NCI-H446 (cell line): ENCODE measurements at places on chromosomes 16 and 17.

- no peak for DNase-seq
Observed at GRCh38 chr16:71387045-71387871, 28.7 kb downstream of the CALB2 start.

GRCh38 chr16:30837904-30838303 is 50.9 kb upstream of the ZNF629 start:
- no peak for DNase-seq

- DNase-seq = no peak
Observed at GRCh38 chr17:22278302-22279275, 586.3 kb downstream of the KCNJ18 start.

DNA sequence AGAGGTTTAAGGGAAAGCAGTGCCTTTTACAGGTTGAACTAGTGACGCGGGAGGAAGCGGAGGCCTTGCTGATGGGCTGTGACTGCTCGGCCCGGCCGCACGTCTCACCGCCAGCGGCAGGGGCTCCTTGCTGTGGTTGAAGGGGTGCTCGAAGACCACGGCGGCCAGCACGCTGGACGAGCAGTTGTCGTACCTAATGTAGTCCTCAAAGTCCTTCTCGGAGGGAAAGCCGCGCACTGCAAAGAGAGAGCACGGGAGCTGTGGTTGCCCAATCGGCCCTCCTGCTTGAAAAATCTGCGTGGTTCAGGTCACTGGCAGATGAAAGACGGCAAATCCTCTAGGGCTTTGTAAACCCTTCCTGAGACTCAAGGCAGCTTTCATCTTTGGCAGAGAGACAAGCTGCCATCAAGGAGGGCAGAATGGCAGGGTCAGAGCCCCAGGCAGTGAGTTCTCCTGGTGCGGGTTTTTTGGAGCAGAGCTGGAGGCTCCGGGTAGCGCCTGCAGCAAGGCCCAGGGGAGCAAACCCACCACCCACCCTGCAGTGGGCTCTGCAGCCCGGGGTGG is 16.1 kb downstream of the ABCA3 start:
- DNase-seq = no peak

GRCh38 chr17:40735016-40735415 is 20.1 kb downstream of the KRT25 start:
- DNase-seq = no peak

DNA sequence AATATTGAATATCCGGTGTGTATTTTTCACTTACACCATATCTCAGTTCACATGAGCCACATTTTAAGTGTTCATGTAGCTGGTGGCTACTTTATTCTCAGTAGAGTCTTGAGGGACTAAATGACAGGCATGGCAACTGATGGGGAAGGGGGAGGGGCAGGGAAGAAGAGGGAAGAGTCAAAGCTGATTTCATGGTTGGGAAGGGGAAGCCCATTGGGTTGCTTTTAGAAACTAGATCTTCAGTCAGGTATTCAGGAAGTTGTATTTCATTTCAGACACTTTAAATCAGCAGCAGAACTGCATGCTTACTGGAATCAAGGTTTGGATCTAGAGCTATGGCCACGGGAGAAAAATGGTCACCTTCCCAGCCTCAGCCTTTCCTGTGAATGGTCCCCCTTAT is 2.9 kb upstream of the WIPI1 start:
- DNase-seq = no peak

DNA sequence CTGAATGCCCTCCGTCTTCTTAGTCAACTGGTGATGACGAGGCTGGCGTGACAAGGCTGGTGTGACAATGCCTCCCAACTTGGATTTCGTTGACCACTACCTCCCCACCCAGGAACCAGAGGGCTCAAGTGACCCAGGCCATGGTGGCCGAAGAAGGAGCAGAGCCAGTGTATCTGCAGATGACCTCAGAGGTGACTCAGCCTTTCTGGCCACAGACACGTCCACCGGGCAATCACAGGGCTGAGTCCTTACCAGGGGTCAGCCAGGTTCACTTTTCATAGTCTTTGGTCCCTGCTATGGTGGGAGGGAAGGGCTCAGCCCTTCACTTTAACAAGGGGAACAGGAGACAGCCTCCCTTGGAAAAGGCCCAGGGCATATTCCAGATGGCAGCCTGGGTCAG is 116.3 kb downstream of the MAF start:
- no peak for DNase-seq

DNA sequence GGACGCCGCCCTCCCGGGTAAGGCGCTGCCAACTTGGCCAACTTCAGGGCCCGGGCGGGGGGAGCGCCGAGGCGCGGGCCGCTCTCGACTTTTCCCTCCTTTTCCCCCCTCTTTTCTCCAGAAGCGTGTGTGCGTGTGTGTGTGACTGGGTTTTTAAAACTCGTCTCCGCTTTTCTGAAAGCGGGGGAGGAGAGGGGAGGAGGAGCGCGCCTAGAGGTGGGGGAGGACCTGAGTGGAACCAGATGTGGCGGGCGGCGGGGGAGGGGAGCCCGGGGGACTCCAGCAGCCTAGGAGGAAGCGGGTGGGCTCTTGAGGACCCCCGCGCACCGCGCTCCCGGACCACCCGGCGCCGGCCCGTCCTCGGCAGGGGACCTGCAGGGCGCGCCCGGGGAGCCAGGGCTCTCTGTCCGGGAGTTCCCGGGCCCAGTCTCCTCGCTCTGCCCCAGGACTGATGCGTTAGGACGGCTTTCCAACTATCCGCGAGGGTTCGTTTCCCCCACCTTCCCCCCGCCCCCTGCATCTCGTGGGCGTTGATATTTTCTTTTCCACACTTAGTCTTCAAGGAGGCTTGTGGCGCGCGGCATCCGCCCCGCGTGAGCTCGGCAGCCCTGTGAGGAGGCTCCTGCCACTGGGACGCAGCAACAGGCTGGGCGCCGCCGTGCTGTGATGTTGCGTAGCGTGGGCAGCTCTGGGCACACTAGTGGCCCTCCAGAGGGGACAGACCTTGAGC is 599 bp downstream of the MRC2 start:
- DNase-seq = no peak

- no peak for DNase-seq
Observed at GRCh38 chr17:55434721-55435120, 13.1 kb upstream of the MMD start.

GRCh38 chr16:72050769-72051464 is 3.4 kb upstream of the HP start:
- DNase-seq = no peak

DNA sequence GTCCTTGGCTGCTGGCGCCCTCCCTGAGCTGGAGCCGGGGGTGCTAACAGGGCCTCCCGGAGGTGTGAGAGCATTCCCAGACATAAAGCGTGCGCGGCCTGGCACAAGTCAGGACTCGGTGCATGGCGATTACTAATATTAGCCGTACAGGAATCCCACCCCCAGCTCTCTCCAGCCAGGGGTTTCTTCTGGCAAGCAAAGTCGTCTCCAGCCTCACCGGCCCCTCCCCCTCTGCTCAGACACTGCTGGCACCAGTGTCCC is 5.0 kb downstream of the CASKIN1 start:
- no peak for DNase-seq

GRCh38 chr17:2852221-2852620 is 56.0 kb downstream of the RAP1GAP2 start:
- no peak for DNase-seq

DNA sequence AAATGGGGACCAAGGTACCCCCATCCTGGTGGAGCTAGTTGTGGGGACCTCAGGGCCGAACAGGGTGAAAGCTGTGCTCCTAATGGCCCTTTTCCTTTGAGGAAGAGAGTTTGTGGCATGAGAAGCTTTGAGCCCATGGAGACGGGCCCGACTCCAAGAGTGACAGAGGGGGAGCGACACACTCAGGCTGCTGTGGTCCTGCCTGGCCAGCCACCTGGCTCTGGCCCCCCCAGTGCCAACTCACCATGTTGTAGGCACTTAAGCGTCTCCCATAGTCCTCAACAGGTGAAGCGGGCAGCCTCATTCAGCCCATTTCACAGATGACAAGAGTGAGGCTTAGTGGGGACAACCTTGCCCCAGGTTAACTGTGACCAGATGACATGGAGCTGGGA is 1.6 kb downstream of the IL21R start:
- no peak for DNase-seq

- no peak for DNase-seq
Observed at GRCh38 chr17:38361694-38362465, 10.2 kb downstream of the SOCS7 start.

- DNase-seq = no peak
Observed at GRCh38 chr16:1338119-1338730, 4.8 kb downstream of the BAIAP3 start.

DNA sequence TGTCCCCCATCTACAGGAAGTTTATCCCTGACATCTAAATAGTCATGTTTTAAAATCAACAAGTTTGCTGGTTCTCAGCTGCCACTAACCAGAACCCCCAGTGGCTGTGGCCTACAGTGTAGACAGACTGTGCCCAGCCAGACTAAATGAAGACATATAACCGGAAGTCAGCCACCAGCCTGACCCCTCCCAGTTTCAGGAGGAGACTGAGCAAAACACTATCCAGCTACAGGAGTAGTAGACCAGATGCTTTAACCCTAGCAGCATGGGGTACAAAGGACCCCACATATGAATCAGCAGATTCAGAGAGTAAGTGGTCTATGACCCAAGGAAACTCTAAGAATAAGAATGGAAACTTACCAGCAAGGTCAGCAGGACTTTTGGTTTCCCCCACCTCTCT is 83.4 kb downstream of the HIC1 start:
- no peak for DNase-seq

DNA sequence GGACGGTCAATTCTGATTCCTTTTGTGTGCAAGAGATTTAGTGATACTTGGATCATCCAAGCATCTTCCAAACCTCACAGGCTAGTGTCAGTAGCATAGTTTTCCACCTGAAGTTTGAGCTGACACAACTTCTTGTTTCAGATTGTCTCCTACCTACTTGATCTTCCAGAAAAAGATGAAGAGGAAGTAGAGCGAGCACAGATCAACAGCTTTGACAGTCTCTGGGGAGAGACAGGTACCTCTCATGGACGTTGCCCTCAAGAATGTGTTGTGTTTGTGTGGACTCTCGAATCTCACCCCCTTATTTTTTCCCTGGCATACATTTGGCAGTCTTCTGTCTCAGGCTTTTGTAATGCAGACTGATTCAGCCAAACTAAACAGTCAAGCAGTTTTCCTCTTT is 47.4 kb downstream of the CYB561 start:
- no peak for DNase-seq

GRCh38 chr17:73072219-73072962 is 20.1 kb downstream of the SLC39A11 start:
- no peak for DNase-seq

DNA sequence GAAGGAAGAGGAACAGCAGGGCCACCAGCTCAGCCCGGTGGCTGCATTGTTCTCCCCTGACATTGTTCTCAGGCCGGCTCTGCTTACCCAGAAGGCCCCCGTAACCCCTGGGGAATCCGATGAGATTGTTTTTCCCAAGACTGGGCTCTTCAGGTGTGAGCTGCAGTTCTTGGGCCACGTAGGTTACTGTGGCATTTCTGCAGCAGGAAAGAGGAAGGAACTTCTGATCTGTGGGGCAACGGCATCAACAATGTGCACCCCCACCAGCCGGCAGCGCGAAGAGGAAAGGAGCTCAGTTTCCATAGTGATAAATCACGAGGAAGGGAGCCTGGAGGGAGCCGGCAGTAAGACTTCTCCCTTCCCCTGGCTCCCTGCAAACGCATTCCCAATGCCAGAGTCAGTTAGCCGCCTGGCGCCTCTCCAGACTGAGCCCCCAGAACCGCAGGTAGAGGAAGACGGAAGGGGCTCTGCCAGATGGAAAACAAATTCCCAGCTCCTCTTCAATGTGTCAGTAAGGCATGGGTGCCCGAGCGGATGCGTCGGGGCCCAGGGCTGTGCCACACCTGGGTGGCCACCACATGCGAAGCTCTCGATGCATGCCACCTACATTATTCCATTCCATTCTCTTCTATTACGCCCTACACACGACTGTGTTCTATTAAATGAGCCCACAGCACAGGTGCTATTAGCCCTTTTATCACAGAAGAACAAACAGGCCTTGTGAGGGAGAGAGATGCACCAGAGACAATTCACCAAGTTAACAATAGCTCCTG is 21.5 kb upstream of the PECAM1 start:
- no peak for DNase-seq

- no peak for DNase-seq
Observed at GRCh38 chr17:56876766-56877179, 37.1 kb downstream of the TRIM25 start.

DNA sequence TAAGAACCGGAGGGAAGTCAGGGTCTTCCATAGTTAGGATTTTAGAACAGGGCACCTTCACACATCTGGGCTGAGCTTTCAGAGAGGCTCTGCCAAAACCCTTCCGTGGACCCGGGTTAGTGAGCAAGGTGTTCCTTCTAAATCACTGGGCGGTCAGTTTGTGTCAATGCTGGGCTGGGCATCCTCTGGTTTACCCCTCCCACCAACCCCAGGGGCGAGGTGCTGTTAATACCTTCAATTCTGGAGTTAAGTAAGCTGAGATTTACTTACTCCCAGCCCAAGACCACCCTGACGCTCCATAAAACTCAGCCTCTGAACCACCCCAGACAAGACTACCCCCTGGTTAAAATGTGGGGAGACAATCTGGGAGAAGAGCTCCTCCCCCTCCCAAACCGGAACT is 1.0 kb downstream of the TMEM92 start:
- DNase-seq = no peak

- no peak for DNase-seq
Observed at GRCh38 chr17:32267690-32268205, 2.1 kb downstream of the RHBDL3 start.

GRCh38 chr17:83192161-83192788 is 112.9 kb downstream of the METRNL start:
- no peak for DNase-seq

GRCh38 chr17:52790359-52790955 is 631.9 kb upstream of the CA10 start:
- no peak for DNase-seq

GRCh38 chr17:15323131-15323530 is 18.3 kb downstream of the TEKT3 start:
- no peak for DNase-seq

DNA sequence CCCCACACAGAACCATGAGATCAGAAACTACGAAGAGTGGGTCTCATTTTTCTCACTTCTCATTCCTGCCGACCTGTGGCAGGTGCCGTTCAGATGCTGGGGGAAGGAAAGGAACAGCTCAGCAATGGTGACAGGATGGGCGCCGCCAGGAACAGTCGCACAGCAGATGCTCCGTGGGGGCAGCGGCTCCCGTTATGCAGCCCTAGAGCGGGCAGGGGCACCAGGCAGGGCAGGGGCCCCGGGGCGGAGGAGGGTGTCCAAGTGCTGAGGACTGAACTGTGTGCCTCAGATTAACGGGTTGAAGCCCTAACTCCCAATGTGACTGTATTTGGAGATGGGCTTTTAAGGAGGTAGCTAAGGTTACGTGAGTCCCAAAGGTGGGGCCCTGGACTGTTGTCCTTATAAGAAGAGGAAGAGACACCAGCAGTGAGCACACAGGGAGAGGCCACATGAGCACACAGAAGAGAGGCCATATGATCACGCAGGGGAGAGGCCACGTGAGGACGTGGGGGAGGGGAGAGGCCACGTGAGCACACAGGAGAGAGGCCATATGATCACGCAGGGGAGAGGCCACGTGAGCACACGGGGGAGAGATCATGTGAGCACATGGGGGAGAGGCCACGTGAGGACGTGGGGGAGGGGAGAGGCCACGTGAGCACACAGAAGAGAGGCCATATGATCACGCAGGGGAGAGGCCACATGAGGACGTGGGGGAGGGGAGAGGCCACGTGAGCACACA is 95.7 kb upstream of the METRNL start:
- no peak for DNase-seq
